ENCODE measurements at places on chromosomes 6 and 20.

DNA sequence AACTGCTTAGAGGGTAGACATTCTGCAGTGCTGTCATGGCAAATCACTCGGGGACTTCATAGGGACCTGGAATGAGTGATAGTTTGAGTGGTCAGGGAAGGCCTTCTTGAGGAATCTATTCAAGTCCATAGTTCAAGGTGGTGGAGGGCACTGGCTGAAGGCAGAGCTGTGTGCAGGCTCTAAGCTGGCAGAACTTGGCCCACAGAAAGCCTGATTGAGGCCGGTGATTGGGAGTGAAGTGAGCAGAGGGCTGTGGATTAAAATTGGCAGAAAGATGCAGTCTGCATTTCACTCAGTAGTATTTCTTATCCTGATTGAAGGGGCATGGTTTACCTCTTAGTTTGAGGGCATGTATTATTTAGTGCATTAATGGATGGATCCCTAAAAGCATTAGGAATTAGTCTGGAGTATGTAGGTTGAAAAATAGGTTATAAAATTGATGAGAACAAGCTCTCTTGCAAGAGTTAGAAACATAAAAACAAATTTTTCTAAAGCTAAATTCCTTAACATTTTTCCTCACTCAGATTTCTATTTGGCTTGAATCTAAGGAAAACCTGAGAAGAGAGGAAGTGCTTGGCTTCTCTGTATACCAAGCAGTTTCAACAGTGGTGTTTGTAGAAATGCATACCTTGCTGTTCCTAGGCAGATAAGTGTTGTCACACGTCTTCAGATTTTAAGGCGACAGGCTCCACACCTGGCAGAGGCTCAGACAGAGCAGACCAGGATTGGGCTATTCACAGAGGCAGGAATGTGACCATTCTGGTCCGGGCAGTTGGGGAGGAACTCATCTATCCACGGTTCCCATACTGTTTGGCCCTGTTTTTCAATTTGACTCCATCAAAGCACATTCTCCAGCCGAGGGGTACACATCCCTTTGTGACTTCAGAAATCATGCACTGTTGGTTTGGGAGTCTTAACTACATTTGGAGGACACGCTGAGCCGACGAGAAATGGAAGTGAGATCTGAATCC, 45.2 kb downstream of the UTRN start:
- no peak for DNase-seq

DNA sequence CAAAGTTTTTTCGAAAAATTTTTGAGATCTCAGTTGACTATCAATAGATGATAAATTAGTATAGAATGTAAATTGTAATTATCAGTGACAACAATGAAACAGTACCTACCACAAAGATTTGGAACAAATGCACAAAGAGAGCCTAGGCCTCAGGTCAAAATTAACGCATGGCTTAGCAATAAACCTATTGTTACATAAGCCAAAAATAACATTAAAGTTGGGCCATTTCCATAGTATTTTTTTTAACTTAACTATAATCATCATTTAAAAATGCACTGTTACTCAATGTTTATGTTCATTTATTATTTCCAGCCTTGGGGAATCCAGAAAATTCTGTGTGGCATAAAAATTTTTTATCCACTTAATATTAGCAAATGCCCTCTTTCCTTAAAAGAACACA, 117.0 kb downstream of the EPB41L2 start:
- DNase-seq, result peak; percentile 43

- DNase-seq, result no peak
Observed at GRCh38 chr6:16511723-16512489, 249.4 kb downstream of the ATXN1 start.

- peak; percentile 45 for DNase-seq
Observed at GRCh38 chr6:21914121-21914973, 320.8 kb downstream of the SOX4 start.

DNA sequence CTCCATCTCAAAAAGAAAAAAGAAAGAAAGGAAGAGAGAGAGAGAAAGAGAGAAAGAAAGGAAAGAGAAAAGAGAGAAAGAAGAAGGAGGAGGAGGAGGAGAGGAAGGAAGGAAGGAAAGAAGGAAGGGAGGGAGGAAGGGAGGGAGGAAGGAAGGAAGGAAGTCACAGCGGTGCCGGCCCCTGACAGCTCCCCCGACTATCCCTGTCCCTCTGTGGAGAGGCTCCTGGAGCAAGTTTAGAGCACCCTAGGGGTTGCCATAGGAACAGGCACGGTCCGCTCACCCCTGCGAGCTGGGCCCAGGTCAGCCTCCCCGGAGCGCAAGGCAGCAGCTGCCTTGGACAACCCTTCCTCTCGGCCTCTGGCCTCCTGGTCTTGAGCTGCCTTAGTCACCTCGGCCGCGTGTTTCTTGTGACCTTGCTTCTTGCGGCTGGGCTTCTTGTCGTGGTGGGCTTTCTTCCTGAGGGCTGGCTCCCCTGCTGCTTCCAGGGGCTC, 6.8 kb downstream of the BNIP5 start:
- DNase-seq, result no peak

DNA sequence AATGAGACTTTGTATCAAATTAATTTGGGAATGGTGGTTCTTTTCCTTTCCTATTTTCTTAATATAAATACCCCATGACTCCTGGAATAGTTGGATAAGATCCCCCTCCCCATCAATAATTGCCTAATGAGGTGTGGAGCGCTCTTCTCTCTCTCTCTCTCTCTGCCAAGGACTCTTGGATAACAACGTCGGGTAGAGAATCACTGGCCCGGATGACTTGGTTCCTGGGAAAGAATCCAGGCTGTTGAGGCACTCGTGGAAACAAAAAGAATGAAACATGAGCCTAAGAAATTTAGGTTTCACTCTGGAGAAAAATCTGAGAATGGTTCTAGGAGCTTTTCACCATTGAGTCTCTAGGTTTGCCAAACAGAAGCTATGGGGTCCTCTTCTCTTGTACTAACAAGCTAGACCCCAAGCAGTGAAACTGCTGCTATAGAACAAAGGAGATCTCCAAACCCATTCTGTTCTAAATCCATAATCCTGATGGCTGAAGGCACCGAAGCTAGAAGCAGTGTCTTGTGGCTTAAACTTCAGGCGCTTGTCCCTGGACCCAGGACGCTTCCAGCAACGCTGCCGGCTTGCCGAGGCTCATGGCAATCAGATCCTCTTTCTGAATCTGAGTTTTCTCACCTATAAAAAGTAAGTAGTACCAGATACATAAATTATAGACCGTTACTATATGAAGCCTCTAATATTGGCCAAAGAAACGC, 241.6 kb upstream of the BTBD3 start:
- no peak for DNase-seq

DNA sequence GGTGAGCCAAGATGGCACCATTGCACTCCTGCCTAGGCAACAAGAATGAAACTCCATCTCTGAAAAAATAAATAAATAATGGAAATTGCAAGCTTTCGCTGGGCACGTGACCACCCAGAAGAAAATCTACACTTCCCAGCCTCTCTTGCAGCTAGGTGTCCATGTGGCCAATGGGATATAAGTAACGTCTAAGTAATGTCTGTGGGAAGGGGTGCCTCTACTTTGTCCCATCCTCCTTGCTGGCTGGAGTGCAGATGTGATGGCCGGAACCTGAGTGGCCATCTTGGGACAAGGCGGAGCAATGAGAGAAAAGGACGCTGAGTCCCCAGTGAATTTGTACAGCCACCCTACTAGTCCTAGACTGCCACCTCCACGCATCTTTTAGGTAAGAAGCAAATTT, 99.8 kb upstream of the PTPN1 start:
- no peak for DNase-seq

- peak; percentile 6 for DNase-seq
Observed at GRCh38 chr20:50930139-50930975, 880 bp downstream of the ADNP start.
